ENCODE measurements at places on chromosomes 1 and 21.

DNA sequence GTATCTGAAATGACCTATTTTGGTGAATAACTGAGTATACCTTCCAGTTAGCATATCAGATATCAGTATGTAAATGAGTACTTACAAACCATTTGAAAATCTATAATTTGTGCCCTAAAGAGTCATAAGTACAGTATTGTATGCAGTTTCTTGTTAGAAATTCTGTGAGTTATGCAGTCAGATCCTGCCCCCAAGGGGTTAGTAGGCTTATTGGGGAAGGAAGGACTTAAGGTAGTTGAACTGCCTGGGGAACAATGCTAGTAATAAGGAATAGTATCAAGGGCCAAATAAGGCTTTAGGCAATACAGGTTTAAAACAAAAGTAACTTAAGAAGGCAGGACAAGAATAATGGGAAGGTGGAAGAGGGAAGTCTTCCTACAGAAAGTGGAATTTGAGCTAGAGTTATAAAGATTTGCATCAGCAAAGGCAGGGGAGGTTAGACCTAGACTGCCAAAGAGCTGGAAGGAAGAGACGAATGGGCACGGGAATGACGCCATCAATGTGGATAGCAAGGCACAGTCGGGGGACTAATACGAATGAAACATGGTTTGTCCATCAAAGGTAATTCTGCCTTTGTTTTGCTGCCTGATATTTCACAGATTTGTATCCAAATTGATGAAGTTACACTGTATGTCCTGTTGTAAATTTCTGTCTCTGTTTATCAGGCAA, 182.9 kb upstream of the DPYD start:
- no peak for DNase-seq

- no peak for DNase-seq
Measured at GRCh38 chr21:37455504-37455911, 88.9 kb downstream of the DYRK1A start.

DNA sequence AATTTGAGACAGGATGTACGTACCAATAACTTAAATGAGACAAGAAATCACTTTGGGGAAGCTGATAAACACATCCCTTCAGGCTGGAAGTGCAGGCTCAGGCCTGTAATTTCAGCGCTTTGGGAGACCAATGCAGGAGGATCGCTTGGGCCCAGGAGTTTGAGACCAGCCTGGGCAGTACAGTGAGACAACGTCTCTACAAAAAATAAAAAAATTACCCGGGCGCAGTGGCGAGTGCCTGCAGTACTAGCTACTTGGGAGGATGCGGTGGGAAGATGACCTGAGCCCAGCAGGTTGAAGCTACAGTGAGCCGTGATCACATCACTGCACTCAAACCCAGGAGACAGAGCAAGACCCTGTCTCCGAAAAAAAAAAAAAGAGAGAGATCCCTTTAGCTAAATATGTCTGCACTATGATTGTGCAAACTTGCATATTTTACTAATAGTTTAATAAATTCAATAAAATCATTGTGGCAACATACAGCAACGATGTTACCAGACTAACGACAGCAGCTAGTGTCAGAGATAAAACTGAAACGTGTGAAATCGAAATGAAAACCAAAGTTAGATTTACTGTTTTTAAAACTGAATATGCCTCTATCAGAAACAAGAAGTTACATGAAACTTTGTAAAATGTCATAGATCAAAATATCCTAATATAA, 54.7 kb downstream of the CD2 start:
- no peak for DNase-seq

GRCh38 chr1:88803444-88803843, 87.9 kb downstream of the GTF2B start:
- DNase-seq: no peak

DNA sequence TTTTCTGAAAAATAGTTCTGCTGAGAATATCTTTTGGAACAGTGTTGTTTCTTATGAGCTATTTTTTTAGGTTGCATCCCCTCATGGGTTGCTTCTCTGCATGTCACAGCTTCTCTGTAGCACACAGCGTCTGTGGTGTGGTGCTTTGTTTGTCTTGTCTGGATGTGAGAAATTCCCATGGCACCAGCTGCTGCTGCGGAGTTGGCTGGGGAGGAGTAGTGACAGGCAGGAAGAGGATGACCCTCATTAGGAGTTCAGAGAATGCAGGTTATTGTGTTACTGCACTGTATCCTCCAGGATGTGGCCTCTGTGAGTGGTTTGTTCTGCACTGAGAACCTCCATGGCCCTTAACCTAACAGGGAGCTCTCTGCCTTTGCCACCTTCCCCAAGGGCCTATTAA, 64.8 kb downstream of the TSEN15 start:
- DNase-seq: no peak

DNA sequence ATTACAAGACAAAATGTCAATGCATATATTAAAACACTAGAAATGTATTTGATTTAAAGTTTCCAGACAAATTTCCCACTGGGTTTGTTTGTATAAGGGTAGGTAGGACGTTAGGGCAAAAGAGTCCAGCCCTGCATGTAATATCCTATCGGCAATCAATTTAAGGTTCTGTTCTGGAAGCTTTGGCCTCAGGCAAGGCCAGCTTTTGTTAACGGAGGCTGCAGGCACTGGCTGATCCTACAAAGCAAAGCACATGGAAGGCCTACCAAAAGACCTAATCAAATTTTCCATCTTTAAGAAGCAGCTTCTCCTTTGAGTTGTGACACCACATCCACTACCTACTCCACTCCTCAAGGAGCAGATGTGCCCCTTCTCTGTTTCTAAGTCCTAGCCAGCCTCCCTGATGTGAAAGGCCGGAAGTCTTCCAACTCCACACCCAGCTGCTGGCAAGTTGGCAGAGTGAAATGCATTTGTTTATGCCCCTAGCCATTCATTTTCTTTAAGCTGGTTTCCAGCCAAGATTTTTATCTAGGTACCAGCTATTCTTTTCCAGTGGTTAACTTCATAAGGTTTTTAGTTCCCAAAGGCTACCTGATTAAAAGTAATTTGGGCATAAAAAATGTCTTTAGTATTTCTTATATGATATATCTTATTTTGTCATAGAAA, 452.6 kb downstream of the PTBP2 start:
- no peak for DNase-seq

DNA sequence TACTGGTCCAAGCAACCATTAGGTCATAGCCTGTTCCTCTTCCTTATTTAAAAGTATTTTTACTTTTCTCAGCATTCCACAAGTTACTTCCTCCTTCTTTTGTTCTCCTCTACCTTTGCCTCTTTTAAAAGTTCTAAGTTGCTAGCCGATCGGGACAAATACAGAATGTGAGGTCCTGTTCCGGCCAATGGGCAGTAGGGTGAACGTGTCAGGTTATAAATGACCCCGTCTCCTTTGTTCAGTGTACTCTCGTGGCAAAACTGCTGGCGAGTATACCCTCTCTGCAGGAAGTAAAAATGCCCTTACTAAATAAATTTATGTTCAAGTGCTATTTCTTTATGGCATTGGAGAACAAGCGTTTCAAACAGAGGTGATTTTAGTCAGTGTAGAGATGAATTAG, 2.5 kb downstream of the ADCY10 start:
- no peak for DNase-seq

GRCh38 chr1:111507411-111508201, 4.2 kb upstream of the ADORA3 start:
- DNase-seq: peak; percentile 32

DNA sequence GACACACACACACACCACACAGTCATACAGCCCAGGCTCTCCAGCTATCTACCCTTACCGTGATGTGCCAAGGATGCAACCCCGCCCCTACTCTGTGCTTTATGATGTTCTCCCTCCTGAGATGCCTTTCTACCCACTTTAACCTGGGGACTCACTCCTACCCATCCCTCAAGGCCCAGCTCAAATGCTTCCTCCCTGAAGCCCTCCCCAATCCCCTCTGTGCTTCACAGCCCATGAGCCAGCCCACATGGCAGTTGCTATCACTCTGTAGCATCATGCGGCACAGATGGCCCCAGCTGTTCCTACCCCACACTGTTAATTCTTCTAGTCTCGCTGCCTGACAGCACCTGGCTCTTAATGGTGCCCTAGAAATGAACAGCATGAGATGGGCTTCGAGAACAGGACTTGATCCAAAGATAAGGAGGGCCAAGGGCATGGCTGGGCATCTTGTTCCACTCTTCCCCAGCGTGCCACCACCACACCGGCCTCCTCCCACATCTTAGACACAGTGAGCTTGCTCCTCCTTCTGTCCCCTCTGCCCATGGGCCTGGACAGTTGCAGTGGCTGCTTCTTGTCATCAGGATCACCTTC, 109.8 kb downstream of the GLIS1 start:
- DNase-seq: no peak

DNA sequence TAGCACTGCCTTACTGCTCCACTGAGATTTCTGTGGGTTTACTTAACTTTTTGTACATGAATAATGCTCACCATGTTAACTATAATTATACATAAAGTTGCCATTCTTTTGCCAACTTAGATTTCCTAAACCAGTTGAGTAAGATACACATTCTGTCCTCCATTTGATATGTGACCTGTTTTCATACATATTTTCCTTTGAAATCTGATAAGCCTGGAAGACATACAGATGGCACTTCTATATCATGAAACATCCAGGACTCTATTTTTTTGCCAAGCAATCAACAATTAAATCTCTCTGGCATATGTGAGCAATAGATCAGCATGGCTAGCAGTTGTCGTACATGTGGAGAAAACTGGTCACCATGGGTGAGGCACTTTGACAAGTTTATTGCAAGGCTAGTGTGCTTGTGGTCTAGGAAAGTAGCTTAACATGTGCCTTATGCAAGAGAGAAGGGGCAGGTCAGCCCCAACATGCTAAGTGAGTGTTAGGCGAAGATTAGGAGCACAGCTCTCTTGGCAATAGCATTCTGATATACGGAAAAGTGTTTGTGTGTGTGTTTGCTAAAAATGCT, 14.2 kb downstream of the PRRX1 start:
- DNase-seq: no peak

GRCh38 chr1:107277022-107277421, 136.2 kb downstream of the NTNG1 start:
- no peak for DNase-seq

- no peak for DNase-seq
Measured at GRCh38 chr1:83905315-83905907, 93.5 kb downstream of the TTLL7 start.

DNA sequence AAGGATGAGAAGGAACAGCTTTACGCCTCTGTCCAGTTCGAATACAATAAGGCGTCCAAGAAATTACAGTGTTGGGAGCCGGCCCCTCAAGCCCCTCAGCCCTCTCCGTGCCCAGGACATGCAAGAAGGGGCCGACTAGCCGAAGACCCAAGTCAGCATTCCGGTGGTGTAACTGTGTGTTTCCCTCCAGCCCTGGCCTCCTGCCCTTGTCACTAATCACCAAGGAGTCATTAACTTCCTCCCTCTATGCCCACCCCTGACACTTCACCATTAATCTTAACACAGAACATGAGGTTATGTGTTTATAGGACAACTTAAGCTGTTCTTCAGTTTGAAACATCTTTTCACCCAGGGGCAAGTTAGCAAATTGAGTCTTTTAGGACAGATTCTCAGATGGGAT, 16.4 kb upstream of the C4BPB start:
- no peak for DNase-seq

Data from stimulated activated CD4-positive, alpha-beta T cell treated with anti-CD3 and anti-CD28 coated beads, TNF-alpha, amount 100 ng/mL, for 1 hour (primary cell).